Mucosa of descending colon (tissue), 3 donors: ENCODE measurements at places on chromosomes 16 and 17. TPM values are rescaled to one million over a fixed set of nuclear protein-coding genes. Genes with fewer than 3 reads are reported as not detected.
A peak's percentile ranks its signal among the peaks of the same experiment; 100 is the strongest.

Gene IRF8
- 36.5 TPM for total RNA-seq

- DNase-seq: no peak
These were observed 1.5 kb upstream of the NT5C start for GRCh38 chr17:75133001-75133400.

DNA sequence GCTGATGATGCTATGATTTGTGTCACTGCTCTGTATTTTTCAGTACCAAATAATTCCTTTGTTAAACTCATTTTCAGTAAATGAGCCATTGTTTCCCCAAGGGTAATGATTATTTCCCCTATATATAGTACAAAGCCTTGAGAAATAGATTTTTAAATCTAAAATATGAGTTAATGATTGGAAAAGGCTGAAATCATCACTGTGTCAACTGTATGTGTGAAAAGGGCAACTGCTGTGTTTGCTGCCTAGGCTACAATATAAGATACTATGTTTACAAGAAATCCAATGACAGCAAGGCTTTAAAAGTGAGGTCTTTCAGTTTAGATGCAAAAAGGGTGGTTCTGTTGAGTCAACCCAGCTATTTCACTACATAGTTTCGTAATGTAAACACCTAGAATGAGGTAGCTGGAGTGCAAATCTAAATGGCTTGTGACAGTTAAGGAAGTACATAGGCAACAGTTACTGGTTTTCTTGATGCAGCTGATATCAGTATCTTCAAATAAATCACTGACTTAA lies 15.3 kb downstream of the NLK start:
- no peak for DNase-seq

DNA sequence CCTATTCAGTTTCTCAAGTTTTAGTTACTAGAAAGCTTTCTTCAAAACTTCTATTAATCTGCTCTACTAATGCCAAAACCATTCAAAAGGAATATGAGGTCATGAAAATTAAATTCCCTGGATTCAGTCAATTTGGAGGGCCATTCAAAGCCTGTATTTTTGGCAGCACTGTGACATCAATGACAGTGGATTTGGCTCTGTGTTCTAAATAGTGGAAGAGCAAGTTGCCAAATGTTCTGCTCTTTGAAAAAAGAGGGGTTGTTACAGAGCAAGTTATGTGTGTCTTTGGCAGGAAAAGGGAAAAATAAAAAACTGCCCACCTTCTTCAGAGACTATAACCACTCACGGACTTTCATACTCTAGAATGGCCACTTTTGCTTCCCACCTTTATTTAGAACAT lies 3.2 kb upstream of the C16orf46 start:
- DNase-seq: no peak

Gene TADA2A
- total RNA-seq: 29.6 TPM

DNA sequence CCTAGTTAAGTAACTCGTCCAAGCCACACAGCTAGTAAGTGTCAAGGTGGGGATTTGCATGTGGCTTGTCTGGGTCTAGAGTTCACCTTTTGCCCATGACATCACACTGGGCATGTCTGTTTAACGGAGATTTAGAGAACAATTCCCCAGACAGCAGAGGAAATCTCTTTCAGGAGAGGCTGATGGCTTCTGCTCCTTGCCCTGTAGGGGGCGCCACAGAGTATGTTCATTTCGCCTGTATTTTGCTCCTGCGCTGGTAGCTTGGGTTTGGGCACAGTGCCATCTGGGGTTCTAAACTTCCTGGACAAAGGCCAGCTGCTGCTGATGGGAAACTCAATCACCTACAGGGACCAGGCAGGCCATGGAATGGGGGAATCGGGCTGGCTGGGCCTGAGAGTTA lies 20.4 kb downstream of the OTOA start:
- no peak for DNase-seq

- peak; percentile 96 for DNase-seq
These were observed 5.3 kb downstream of the ARHGDIA start for GRCh38 chr17:81865733-81866439.

DNA sequence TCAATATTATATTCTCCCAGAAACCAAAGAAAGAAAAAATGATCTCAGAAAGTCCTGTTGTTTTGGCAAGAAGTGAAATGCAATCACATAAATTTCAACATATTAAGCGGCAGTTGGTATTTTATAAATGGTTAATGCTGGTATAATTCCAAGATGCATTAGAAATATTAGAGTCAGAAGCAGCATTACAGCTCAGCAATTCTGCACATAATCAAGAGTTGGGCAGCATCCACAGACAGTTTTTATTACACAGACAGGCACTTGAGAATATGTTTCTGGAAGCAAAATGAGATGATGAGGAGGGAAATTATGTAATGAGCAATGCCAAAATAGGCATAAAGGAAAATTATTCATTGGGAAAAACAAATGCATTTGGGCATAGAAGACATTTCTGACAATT lies 148.1 kb downstream of the KCNJ2 start:
- no peak for DNase-seq

GRCh38 chr16:69031877-69032301 lies 73.6 kb upstream of the HAS3 start:
- DNase-seq: peak; percentile 85

DNA sequence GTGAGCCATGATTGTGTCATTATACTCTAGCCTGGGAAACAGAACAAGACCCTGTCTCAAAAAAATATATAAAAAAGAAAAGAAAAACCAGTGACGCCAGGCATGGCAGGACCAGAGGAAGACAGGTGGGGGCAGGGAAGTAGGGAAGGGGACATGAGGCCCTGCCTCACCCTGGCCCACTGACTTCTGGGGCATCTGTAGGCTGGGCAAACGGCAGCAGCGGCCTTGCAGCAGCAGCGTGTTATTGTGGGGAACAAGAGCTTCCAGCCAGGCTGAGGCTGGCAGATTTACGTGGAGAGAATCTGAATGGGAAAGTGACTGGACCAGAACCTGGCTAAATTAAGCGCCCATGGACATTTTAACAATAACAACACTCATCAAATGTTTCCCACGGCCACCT lies 19.4 kb downstream of the CMTM4 start:
- no peak for DNase-seq

DNA sequence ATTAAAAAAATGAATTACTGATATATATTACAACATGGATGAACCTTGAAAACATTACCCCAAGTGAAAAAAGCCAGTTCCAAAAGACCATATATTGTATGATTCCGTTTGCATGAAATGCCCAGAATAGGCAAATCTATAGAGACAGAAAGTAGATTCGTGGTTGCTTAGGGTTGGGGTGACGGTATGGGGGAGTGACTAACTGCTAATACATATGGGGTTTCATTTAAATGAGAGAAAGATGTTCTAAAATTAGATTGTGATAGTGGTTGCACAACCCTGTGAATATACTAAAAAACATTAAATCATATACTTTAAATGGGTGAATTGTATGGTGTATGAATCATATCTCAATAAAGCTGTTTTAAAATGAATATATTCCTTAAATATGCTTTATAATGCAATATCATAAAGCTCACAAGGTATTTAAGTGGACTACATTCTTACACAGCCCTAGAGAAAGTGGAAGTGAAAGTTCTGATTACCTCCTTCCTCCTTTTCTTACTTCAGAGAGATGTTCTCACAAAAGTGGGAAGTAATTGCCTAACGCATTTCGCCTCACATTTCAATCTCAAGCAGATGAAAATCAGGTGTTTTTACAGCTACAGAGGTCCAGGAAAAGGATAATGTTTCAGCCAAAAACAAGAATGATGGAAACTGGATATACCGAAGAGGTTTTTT lies 142.7 kb upstream of the GNAO1 start:
- DNase-seq: no peak

Gene CDRT4
- 5.7 TPM for total RNA-seq

Gene ADAP2
- total RNA-seq: 15.9 TPM

DNA sequence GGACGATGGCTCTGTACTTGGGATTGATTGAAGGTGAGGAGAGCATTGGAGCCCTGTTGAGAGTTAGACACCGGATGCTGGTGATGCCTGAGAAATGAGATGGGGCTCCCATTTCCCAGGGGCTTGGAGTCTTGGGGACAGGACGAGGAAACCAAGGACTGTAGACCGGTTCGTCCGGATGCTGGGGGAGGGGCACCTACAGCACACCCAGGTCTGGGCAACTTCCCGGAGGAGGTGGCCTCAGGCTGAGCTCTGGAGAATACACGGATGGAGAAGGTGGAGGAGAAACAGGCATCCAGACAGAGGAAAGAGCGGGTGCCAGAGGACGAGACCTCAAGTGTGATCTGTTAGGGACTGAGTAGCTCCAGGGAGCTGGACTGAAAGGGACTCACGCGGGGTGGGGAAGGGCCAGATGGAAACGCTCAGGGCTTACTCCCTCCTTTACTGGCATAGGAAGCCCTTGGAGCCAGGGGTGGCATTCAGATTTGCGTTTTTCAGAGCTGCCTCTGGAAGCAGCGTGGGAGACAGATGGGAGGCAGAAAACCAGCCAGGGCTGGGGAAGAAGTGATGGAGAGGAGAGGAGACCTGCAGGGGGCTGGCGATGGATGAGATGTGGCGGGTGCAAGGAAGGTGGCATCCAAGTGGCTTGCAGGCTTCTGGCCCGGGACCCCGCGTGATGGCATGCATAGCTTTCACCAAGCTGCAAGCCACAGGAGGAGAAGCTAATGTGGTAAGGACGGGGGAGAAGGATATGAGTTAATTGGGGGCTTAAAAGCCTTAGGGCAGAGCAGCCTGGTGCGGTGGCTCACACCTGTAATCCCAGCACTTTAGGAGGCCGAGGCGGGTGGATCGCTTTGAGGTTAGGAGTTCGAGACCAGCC lies 8.3 kb downstream of the C1QTNF1 start:
- DNase-seq: no peak

DNA sequence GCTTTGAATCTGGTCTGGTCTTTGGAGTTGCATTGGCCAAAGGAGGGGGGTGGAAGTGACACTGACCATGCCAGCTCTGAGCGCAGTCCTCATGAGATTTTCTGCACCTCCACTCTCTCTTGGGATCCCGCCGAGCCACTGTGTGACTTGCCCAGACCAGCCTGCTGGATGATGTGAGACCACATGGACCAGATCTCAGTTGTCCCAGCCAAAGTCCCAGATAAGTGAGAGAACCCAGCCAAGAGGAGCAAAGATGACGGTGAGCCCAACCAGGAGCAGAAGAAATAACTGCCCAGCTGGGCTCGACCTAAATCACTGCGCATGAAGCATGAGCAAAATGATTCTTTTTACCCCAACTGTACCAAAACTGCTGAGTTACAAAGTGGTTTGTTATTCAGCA lies 96.5 kb upstream of the ERCC4 start:
- no peak for DNase-seq

- no peak for DNase-seq
These were observed 1.2 kb downstream of the CAMKK1 start for GRCh38 chr17:3891626-3892094.

DNA sequence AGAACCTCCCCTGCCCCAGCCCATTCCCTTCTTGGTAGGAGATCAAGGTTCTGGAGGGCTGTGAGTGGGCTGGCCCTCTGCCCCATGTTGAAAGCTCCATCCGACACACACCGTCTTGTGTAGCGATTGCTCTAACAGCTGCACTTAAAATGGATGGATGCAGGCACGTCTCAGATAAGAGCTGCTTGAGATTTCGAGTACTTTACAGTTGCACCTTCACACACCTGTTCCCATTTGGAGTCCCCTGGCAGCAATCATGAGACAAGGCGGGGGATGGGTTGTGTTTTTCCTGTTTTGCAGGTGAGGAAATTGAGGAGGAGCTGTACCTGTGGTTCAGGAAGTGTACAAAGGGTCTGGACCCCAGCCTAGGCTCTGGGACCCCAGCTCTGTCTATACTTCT lies 25.6 kb upstream of the TAC4 start:
- DNase-seq: no peak

Gene PRDM7
- not detected for total RNA-seq

DNA sequence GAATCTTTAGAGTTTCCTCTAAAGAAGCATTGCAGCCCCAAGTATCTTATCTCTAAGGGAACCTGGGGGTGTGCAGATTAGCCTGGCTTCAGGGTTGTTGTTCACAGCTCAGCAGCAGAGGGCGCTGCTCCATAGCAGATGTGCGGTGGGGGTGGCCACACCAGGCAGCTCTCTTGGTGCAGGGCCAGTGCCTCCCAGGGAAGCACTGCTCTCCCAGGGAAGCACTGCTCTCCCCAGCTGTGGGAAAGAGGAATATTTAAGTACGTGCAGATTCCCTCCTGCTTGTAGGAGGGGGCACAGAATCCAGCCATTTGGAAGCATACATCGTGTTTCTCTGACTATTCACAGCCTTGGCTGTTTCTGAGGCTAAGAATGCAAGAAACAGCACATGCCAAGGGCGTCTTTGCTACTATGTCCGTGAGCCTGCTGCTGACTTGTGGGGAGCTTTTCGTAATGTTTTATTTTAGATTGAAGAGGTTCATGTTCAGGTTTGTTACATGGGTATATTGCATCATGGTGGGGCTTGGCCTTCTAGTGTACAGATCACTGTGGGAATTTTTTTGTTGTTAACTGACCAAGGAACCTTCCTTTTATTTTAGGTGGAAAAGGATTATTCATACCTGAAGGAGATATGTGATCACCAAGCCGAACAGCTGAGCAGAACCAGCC lies 217.8 kb downstream of the SPECC1 start:
- DNase-seq: peak; percentile 66

DNA sequence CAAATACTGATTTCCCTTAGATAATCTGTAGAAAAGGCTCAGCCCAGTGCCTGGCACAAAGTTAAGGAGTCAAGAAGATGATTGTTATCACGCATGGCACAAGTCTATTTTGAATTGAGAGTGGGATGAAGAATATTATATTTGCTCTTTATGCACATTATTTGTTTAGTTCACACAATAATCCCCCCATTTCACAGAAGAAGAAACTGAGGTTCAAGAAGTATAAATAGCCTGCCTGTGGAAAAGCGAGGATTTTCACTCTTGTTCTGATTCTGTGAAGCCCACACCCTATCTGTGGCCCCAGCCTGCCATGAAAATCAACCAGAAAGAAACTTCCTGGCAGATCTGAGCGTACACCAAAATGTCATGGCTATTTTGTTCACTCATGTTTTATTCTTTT lies 73.0 kb downstream of the YPEL2 start:
- no peak for DNase-seq

DNA sequence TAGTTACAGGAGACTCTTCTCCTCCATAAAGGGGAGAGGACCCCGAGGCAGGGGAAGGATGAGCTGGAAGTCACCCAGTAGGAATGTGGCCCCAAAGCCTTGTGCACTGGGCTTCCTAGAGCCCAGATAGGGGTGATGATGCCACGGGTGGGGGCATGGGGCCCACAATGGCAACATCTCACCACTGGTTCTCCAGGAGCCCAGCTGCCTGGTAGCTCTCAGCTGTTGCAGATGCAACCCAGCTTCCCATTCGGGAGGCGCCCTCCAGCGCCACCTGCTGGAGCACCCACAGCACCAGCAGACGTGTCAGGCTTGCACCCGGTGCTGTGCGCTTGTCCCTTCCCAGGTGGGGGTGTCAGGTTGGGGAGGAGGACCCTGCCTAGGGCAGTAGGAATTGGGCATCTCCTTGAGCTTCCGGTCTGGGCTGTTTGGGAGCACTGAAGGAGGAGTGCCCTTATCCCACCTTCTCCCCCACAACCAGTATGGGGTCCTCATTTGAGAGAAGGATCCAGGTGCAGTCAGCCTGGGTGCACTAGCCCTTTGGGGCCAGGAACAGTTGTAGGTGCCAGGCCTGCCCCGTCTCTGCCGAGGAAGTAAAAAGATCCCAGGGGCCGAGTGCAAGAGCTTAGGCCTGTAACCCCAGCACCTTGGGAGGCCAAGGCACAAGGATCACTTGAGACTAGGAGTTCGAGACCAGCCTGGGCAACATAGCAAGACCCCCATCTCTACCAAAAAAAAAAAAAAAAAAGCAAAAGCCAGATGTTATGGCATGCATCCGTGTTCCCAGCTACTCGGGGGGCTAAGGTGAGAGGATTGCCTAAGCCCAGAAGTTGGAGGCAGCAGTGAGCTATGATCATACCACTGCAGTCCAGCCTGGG lies 14.4 kb downstream of the CDIPT start:
- DNase-seq: peak; percentile 82
